MM.1S (cell line): ENCODE measurements at places on chromosomes 2 and 18.

GRCh38 chr18:72895548-72895947, 27.8 kb upstream of the NETO1 start:
- DNase-seq = no peak

DNA sequence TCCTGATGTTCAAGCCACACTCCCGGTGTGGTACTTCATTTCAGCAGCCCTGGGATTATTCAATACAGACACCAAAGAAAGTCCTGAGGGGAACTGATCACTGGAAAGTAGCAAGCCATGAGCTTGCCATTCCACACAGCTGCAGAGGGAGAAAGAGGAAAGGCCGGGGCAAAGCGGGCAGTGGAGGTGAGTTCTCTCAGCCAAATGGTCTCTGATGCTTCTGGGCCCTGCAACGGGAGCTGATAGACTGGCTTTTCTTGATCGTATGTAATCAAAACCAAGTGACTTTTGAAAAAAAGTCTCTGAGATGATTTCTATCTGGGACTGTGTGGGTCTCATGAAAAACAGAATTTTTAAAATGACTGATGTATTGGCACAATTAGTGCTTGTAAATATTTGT, 152.9 kb downstream of the ALPK2 start:
- DNase-seq = no peak

DNA sequence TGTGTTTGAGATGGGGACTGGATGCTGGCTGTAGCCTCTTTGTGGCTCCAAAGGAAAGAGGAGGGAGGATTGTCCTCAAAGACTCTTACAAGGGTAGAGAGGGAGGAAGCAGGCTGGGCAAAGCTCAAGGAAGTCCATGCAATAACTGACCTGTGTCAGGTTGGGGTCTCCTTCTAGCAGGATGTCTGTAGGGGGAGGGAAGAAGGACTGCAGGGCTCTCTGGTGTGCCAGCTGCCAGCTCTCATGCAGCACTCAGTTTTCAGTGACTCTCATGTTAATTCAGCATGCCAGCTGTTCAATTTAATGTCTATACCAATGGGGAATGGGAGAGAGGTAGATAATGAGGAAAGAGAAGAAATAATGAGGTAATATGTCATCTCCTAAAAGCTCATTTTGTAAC, 85.3 kb upstream of the RANBP2 start:
- no peak for DNase-seq

- no peak for DNase-seq
Measured at GRCh38 chr2:215205787-215206186, 67.4 kb upstream of the ABCA12 start.

DNA sequence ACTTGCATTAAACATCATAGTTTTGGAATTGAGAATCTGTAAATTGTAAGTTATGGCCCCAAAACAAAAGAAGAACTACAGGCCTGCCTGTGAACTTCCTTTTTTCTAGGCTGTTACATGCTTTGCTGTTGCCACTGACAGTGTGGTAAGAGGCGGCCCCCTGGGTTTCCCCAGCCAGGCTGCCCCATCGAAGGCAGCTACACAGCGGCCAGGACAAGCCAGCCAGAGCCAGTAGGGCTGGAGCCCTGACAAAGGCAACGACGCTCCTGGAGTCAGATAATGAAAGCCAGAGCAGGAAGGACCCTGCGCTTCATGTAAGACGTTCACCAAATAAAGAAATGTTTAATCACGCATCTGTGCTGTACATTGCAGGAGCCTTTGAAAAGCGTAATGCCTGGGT, 55.0 kb downstream of the ANKRD44 start:
- DNase-seq = peak; percentile 86

- peak; percentile 57 for DNase-seq
Measured at GRCh38 chr2:96554293-96555145, 18.0 kb downstream of the ARID5A start.

DNA sequence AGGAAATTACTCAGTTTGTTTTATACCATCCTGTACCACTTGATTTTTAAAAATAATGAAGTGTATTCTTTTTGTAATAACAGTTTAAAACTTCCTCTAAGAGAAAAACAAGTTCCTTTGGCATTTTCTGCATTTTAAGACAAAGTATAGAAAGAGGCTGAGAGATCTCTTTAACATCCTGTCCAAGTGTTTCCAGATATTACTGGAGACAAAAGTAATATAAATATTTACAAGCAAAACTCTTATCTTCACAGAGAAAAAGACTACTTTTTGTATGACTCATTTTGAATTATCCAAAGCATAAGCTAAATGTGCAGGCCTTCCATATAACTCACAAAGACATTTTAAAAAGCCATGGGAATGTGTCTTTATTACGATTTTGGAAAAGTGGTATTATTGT, 221.1 kb downstream of the RDH14 start:
- no peak for DNase-seq

DNA sequence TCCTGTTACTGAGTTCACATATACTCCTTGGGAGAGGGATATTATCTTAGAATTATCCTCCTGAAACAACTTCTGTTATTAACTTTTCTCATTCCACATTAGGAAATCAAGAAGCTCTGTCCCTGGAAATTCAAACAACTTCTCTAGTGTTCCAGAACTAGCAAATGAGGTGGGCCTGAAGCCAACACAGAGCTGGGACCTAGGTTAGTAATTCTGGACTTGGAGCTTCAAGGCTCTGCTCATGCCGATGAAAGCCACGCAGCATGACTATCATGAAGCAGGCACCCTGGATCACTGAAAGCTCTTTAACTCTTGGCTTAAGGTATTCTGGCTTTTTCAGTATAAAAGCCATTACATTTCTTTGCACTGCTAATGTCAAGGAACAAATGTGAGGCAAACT, 242.7 kb downstream of the TGIF1 start:
- no peak for DNase-seq

DNA sequence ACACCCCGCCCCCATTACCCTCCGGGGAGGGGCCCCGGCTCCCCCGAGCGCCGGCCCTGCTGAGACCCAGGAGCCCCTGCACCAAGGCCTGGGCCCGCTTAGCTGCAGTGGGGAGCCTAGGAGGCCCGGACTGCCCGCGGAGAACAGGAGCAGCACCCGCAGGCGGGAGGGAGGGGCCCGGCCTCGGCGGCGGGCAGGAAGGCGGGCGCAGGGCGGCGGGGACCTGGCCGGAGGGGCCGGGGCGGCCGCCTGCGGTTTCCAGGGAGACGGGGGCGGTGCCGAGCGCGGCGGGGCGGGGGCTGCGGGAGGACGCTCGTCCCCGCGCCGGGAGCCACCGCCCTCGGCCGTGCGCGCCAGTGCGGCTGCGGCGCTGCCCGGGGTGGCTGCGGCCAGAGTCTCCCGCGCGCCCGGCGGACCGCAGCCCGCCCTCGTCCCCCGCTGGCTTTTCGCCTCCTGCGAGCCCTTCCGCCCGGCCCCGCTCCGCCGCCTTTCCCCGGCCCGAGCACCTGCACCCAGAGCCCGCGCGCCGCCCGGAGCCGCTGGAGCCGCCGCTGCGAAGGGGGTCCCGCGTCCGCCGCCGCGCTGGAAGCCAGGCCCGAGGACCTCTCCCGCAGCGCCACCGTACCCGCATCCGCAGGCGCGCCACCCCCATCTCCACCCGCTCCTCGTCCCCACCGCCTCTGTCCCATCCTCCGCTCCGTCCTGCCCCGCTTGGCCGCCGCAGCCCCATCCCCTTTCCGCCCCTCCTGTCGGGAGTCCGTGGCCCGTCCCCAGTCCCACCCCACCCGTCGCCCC, 17.2 kb downstream of the GPC1 start:
- peak; percentile 56 for DNase-seq

DNA sequence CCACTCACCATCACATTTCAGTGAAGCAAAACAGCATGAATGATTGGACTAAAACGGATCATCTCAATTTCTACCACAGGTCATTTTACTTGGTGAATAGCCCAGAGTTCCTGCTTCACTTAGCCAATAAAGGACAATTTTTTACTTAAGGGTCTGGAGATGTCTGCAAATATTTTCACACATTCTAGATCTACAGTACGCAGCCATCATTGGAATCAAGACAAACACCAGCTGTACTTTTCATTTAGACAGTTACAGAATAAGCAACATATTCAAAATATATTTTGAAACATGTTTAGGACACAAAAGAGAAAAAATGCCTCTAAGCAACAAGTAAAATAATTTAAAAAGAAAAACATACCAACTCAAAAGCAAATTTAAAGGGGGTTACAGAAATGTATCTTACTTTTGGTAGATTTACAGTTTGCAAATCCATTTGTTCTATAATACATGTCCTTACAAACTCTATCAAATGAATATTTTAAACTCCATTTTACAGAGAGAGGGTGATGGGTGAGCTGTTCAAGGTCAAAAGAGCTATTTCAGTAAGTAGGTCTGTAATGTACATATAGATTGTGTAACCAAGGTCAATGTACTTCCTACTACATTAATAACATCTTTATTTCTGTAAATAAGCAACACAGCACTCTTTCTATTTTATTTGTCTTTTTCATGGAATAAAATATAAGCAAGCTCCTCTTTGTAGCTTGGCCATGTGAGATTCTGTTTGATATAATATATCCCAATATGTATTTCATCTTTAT, 13.4 kb downstream of the PPP1R1C start:
- no peak for DNase-seq

- DNase-seq = peak; percentile 72
Measured at GRCh38 chr2:55460562-55460961, 40.9 kb upstream of the CCDC88A start.

GRCh38 chr2:113123726-113124125, 3.7 kb upstream of the IL1RN start:
- no peak for DNase-seq

- peak; percentile 77 for DNase-seq
Measured at GRCh38 chr2:203650860-203651613, 55.4 kb upstream of the CD28 start.

DNA sequence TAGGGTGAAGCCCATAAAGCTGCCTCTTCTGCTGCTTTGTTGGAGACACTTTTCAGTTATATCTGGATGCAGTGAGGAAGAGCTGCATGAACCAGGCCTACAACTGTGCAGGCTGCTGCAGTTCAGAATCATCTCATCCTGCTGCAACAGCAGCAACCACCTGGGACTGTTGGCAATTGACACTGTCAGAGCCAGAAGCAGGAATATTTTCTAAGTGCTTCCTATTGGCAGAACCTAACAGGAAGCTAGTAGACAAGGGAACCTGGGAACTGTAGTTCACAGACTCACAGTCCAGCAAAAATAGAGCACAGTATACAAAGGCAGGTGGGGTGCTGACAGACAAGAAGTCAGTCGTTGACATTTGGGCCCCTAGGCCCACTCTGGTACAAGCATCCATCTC, 452.9 kb upstream of the SPRED2 start:
- DNase-seq = no peak

GRCh38 chr2:59182249-59182648, 941.1 kb upstream of the FANCL start:
- no peak for DNase-seq

DNA sequence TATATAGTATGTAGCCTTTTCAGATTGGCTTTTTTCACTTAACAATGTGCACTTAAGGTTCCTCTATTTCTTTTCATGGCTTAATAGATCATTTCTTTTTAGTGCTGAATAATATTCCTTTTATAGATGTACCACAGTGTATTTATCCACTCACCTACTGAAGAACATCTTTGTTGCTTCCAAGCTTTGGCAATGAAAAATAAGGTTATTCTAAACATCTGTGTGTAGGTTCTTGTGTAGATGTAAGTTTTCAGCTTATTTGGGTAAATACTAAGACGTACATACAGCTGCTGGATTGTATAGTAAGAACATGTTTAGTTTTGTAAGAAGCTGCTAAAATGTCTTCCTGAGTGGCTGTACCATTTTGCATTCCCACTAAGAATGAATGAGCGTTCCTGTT, 68.3 kb upstream of the RASGRP3 start:
- DNase-seq = no peak

GRCh38 chr2:32061973-32062861, 1.1 kb upstream of the SPAST start:
- DNase-seq = peak; percentile 11

DNA sequence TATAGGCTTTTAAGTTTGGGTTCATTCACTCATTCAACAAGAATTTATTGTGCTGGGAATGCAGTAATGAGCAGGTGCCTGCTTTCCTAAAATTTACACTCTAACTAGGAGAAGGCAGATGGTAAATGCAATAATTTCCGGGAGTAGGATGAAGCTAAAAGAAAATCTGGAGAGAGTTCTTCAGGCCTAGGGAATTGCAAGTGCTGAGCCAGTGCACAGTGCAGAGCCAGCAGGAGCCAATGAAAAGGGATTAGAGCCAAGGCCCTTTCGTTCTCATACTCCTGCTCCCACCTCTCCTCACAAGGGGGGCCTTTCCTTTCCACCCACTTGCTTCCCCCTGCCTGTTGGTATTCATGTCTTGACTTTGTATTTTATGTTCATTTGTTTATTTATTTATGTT, 55.1 kb downstream of the CFAP221 start:
- DNase-seq = no peak

GRCh38 chr18:77131100-77131651, 1.4 kb downstream of the MBP start:
- no peak for DNase-seq

DNA sequence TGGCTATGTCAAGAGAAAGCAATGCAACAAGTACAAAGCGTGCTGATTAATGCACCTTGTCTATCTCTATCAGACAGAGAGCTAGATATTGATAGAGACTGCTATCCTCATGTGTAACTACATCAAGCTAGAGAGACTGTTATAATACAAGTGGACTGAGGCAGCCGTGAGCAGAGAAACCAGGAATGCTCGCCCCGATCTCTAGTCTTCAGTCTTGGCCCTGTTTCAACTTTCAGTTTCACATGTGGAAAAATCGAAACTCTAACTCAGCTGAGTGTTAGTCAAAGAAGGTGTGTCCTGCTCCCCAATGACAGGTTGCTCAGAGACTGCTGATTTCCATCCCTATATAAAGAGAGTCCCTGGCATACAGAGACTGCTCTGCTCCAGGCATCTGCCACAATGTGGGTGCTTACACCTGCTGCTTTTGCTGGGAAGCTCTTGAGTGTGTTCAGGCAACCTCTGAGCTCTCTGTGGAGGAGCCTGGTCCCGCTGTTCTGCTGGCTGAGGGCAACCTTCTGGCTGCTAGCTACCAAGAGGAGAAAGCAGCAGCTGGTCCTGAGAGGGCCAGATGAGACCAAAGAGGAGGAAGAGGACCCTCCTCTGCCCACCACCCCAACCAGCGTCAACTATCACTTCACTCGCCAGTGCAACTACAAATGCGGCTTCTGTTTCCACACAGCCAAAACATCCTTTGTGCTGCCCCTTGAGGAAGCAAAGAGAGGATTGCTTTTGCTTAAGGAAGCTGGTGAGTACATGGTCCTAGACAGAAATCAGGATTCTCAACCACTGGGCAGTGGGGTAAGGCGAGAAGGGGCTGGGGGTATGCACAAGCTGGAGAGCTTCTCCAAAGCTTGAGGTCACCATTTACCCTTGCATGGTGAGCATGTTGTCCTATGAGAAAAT, at the start of gene RSAD2:
TSS of gene RSAD2 (plus strand) at position 376 of the 903 bp plus-strand sequence. CDS start at position 400, 24 bp downstream.
- peak; percentile 79 for DNase-seq
